ENCODE measurements at places on chromosomes 4 and X.

GRCh38 chr4:118836301-118837120 is 585 bp upstream of the SEC24D start:
- DNase-seq = peak; percentile 42

DNA sequence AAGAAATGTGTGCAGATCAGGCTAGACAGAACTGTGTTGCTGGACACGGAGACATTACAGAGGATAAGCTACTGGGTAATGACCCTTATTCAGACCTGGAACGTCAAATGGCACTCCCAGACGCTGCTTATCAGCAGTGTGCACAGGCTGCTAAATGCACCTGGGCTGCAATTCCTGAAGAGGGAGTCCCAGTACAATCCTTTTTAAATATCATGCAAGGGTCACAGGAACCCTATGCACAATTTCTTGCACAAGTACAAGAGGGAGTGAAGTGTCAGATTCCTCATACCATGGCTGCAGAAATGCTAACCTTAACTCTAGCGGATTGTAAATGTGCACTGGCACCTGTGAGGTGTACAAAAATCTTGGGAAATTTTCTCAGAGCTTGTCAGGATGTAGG is 16.9 kb downstream of the SPIN2B start:
- DNase-seq = no peak

DNA sequence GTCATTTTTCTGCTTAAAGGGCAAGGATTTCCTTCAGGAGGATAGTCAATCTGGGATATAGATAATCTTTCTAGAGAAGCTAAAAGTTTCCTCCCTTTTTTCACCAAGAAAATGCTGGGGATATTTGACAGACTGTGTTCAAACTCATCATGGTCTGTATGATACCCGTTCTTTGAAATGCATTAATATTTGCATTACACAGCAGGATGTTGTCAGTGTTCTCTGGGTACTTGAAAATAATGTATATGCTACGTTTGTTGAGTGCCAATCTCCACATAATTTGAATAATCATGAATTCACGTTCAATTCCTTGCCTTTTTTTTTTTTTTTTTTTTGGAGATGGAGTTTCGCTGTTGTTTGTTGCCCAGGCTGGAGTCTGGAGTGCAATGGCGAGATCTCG is 18.0 kb upstream of the BMPR1B start:
- DNase-seq = no peak

DNA sequence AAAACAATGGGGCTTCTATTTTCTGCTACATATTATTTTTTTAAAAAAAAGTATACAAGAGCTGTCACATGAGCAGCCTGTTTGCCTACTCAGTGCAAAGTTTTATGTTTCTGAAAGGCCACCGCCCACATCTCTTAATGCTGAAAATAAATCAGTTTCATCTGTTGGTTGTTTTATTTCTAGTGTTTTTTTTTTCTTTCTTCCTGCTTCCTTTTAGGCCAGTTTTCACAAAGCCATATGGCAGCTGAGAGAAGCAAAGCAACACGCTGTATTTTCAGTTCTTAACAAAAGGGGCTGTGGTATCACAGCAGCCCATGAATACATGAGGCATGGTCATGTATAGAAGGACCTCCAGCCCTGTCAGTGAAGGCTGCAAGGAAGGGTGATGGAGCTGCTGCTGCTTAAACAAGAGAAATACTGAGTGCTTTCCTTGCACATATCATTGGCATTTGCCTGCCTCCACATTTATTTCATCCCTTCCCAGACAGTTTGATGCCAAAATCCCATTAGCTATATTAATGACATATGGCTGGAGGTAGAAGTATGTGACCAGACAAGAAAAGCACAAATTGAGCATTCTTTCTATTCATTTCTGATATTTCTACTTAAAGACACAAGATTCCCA is 172.5 kb downstream of the PCDH18 start:
- DNase-seq = no peak

DNA sequence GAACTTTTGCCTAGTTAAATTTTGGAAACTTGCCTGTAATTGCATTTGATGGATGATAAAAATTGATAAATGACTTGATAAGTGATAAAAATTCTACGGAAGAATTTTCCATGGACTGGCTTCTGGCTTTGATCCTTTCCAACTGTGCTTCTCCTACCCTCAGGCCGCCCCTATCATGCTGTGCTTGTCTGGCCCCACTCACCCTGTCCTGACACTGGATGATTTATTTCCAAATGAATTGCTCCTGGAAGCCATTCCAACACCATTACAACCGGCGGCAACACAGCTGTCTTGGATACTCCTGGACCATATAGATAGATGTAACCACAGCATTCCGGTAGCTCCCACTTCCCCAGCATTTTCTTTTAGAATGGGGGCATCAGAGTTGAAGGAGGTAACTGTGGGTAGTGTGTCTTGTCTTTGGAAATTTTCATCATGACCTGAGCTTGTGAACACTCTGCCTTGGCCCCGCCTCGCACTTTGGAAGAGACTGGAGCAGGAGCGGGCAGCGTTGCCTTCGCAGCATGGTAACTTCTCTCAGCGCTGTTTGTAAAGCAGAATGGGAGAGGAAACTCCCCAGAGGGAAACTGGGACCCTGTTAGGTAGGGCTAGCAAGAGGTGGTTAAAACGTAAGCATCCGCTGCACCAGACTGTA is 77.4 kb downstream of the TBL1X start:
- no peak for DNase-seq

GRCh38 chr4:184896868-184897715 is 71.3 kb upstream of the ACSL1 start:
- no peak for DNase-seq

DNA sequence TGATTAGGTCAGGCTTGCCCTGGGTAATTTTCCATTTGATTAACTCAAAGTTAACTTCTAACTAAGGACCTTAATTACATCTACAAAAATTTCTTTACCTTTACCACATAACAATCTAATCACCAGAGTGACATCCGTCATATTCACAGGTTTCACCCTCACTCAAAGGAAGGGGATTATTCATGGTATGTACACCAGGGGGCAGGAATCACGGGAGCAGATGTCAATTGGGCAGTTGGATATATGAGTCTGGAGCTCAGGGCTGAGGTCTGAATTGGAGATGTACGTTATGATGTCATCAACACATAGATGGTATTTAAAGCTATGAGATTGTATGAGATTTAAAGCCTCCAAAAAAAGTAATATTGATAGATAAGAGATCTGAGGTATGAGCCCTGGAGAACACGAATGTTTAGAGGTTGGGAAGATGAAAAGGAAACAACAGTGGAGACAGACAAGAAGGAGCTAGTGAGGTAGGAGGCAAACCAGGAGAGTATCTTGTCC is 52.9 kb downstream of the PGRMC1 start:
- no peak for DNase-seq

Data from stimulated activated CD4-positive, alpha-beta T cell treated with anti-CD3 and anti-CD28 coated beads, Interleukin-1b, Interleukin-23, amount 100 ng/mL, for 4 hours (primary cell).